ENCODE measurements at places on chromosomes 11 and 22.

GRCh38 chr11:92330114-92330513 lies 105.5 kb downstream of the FAT3 start:
- no peak for DNase-seq

DNA sequence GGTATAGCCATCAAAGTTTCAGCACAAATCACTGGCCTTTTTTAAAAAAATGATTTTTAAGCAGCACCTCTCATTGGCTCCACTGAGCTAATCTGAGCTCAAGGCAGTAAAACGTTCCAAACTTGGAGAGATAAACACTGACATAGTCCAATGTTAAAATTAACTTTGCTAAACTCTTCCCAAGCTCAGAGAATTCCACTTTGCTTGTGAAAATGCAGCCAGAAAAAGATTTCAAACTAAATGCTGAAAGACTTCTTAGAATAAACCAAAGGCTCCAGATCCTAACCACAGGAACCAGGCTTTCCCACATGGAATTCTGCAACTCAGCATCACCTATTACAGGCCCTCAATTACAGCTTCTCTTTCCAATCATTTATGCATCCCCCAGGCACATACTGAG lies 84.7 kb upstream of the GDPD4 start:
- DNase-seq = no peak

DNA sequence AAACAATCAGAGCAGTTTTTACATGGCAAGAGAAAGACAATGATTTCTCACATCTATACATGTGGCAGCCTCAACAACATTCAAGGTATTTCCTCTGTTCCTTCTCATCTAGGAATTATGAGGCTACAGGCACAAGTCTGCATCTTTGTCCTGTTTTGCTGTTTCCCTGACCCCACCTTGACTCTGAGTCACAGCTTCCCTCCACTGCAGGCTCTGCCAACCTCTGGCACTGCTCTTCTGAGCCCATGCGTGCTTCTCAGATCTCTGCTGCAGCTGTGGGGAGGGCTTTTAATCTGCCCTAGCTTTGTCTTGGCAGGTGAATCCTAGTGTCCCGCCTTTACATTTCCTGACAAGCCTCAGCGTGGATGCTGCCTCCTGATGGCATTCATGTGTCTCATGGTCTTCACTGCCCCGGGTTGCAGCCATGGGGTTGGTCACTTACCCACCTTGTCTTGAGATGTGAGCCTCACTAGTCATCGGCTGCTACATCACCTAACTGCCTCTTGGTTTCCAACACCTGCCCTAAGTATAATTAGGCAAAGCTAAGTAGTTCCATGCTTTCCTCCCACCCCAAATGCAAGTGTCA lies 578.5 kb downstream of the TBC1D22A start:
- DNase-seq = no peak

- no peak for DNase-seq
Measured at GRCh38 chr11:94241896-94242295, 62.5 kb upstream of the IZUMO1R start.

DNA sequence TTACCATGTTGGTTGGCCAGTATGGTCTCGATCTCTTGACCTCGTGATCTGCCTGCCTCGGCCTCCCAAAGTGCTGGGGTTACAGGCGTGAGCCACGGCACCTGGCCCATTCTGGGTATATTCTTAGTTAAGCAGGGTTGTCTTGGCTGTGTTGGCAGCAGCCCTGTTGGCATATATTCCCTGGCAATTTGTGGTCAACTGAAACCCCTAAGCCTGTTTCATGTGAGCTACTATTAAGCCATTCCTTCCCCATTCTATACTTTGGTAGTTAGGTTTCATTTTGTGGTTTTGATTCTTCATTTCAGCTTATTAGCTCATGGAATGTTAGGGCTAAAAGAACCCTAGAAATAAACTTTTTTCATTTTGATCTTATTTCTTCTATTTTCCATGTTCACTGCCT lies 22.2 kb upstream of the IL18BP start:
- DNase-seq = no peak

- DNase-seq = no peak
Measured at GRCh38 chr11:33920838-33921613, 29.1 kb upstream of the LMO2 start.

DNA sequence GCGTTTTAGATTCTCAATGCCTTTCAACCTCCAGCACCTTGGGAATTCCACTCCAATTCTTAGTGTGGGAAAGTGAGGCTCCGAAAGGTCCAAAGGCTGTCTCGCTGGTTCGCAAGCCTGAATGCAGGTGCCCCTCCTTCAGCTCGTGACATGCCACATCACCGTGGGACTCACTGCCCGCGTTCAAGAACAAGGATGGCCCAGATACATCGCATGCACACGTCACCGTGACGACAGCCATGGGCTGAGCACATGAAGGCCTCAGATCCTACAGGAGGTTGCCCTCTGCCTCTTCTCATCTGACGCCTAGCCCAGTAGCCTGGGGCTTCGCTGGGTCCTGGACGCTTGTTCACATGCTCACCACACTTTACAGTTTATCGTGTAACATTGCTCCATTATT lies 4.4 kb upstream of the LINC01488 start:
- no peak for DNase-seq

DNA sequence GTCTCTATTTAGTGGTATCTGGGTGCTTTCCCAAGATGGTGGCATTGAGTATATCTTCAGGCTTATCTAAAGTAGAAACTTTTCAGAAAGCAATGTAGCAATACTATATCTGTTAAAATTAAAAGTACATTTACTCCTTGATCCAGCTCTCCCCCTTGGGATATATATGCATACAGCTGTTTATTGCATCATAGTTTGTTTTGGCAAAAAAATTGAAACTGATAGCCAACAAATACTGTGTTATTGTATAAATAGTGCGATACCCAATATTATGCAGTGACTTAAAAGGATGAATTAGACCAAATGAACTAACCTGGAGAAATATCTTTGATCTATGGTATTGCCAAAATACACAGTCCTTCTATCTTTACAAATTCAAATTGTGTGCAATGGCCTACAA lies 8.4 kb upstream of the OR10A3 start:
- DNase-seq = no peak

DNA sequence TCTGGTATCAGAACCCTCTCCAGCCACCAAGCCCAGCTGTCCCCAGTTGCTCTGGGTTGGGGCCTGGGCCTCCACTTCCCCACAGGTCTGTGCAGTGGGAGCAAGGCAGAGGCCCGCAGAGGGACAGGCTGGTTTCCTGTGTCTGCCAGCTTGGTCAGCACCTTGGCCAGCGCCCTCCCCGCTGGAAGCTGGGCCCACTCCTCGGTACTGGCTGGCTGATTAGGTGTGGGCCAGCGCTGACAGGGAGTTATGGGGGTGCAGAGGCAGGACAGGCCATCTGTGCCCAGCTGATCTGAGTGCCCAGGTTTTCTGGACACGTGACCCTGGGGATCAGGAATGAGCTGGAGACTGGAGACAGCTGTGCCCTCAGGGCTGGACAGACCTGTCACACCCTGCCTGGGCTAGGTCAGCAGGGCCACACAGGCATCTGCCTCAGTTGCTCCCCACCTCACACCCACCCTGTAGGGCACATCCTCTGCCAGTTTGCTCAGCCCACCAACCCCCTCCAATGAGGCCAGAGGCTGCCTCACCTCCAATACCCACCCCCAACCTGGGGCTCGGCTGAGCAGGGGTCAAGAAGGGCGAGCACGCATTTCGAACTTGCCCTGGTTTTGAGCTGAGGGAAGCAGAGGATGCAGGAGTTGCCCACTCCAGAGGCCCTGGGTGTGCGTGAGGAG lies 175.3 kb downstream of the IGLL1 start:
- no peak for DNase-seq

DNA sequence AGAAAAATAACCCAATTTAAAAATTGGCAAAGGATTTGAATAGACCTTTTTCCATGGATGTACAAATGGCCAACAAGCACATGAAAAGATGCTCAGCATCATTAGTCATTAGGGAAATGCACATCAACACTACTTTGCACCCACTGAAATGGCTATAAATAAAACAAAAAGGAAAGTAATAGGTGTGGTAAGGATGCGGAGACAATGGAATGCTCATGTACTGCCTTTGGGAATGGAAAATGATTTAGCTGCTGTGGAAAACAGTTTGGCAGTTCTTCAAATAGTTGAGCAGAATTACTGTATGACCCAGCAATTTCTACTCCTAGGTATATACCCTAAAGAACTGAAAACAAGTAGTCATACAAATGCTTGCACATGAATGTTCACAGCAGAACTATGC lies 37.4 kb downstream of the LARGE2 start:
- DNase-seq = no peak

DNA sequence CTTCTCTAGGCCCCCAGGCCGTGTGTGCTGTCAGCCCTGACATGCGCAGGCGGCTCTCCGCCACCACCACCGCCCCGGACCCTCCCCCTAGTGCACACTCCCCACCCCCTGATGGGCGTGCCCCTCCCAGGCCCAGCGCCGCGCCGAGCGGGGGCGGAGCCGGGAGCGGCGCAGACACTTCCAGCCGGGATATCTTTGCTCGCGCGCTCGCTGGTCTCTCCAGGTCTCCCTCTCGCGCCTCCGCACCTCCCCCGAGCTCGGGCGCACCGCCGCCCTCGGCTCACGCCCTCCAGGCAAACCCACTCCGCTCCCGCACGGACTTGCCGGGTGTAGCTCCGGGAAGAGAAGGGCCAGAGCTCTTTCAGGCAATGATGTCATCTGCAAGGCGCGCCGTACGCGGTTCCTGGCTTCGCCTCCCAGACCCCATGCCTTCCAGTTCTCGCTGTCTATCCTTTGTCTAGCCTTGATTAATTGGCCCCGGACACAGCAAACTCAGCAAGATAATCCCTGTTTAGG lies at the start of gene SCN3B:
Gene SCN3B, minus strand, starts transcription at position 59 of the 516 bp plus-strand sequence. CDS start 823 bp downstream, outside the sequence.
- no peak for DNase-seq

DNA sequence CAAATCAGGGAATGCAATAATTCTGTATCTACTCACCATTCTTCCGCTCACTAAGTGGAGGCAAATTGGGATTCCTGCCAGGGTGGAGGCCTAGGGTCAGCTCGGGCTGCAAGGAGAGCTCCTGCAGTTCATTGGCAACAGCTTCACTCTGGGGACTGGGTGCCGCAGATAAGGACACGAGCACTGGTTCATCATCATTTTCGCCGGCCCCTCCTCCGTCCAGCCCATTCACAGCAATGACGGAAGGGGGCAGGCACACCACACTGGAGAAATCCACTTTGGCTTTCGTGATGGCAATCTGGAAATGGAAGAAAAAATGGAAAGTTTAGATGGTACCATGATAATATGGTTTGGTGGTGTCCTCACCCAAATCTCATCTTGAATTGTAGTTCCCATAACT lies 84.4 kb downstream of the MRTFA start:
- DNase-seq = no peak

DNA sequence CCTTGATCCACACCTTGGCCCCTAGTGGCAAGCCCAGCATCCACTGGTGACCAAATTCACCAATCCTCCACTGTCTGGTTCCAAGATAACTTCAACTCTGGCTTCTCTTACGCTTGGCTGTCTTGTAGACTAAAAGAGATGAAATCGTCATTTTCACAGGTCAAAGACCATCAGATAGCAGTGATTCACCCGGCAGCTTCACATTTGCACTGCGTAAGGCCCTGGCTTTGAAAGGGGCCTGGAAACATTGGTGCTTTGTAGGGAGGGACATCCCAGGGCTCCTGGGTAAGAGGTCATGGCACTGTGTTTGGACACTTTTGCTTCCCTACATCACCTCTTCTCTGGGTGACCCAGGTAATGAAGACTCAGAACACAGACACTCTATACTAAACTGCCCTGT lies 30.1 kb upstream of the FADD start:
- no peak for DNase-seq

- DNase-seq = no peak
Measured at GRCh38 chr11:91984033-91984584, 240.5 kb upstream of the FAT3 start.

DNA sequence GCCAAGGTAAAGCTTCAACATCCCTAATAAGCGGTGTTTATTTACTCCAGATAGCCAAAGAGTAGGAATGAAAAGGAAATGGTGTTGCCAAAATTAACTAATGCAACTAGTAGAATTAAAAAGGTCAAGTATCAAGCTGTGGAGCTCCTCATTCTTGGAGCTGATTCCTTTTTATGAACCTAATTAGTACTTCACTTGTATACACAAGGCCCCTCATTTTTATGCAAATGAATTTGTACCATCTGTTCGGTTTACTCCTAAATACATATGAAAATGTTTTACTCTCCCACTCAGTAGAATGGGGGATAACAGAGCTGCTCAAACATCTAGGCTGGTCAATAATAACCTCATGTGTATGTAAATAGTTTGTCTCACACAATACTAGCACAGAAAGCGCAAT lies 426.4 kb upstream of the LUZP2 start:
- no peak for DNase-seq

GRCh38 chr11:29432719-29433325 lies 584.0 kb downstream of the KCNA4 start:
- no peak for DNase-seq

GRCh38 chr11:93570759-93571413 lies 27.7 kb upstream of the SMCO4 start:
- no peak for DNase-seq

GRCh38 chr11:1152316-1153104 lies 5.2 kb upstream of the MUC5AC start:
- no peak for DNase-seq

DNA sequence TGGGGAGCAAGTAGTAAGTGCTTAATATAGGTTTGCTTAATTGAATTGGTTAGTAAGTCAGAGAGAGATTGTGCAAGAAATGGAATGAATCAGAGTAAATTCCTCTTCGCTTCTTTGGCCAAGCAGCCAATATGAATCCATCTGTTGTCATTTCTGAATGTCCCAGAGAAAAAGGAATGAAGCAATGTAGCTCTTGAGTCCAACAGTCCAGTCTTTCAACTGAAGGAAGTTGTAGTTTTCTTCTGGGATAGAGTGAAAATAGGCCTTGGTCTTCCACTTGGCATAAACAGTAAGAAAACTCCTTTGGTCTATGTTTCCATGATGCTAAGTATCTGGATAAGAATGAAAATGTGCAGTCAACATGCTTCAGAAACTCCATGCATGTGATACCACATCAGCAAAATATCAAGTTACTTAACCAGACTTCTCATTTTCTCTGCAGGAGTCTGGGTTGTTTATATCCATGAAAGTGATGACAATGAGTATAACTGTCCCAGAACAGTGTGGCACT lies 1.8 kb upstream of the FIBIN start:
- peak; percentile 65 for DNase-seq

DNA sequence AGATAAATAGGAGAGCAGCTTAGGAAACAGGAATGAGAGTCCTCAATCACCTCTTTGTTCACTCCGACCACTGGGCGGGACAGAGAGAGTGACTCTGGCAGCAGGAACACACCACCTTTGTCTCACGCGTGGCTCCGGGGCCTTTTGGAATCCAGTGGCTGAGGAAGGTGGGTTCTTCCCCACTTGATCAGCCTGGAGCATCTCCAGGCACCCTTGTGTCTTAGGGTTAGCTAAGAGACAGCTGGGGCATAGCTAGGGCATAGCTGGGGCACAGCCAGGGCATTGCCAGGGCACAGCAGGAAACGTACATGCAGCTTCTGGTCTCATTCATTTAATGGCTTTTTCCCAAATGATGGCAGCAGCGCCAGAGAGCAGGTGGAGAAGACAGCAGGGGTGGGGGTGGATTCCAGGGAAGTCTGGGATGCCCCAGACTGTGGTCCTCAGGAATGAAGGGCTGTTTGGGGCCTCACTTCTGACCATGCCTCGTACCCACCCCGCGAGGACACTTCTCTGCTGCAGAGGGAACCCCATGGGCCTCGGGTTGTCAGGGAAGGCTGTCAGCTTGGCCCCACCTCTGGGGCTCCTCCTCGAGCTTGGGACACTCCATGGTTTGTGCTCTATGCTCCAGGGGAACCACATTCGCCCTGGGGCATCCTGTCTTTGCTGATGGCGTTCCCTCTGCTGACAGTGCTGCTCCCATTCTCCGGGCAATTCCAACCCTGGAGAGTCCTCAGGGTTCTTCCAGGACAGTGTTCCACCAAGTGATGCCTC lies 30.4 kb upstream of the SHANK2 start:
- no peak for DNase-seq

- peak; percentile 12 for DNase-seq
Measured at GRCh38 chr22:50086526-50086925, 1.3 kb upstream of the MLC1 start.

All from AG09319 (cell line).